ENCODE measurements at places on chromosomes 11 and 22.

- DNase-seq, result no peak
Observed at GRCh38 chr11:208917-209260, 1.4 kb downstream of the RIC8A start.

- no peak for DNase-seq
Observed at GRCh38 chr22:45291061-45291930, 6.5 kb downstream of the UPK3A start.

GRCh38 chr11:118625036-118625690 is 17.7 kb downstream of the PHLDB1 start:
- DNase-seq, result peak; percentile 44

DNA sequence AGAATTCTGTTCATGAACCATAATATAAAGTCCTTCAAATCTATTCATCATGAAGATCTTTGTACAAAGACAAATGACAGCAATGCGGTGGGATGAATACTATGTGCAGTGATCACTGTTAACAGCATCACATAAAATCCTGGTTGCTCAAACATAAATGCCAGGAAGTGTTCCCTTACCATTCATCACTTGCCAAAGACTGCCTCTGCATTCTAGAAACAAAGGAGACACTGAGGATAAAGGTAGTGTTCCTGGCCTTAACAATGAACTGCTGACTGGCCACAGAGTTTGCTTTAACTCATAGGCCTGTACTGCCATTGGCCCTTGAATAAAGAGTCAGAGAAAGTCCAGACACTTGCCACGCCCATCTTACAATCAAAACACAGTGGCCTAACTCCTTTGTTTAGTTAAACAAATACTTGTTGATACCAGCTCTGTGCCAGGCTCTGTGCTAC is 29.5 kb downstream of the C2CD3 start:
- no peak for DNase-seq

DNA sequence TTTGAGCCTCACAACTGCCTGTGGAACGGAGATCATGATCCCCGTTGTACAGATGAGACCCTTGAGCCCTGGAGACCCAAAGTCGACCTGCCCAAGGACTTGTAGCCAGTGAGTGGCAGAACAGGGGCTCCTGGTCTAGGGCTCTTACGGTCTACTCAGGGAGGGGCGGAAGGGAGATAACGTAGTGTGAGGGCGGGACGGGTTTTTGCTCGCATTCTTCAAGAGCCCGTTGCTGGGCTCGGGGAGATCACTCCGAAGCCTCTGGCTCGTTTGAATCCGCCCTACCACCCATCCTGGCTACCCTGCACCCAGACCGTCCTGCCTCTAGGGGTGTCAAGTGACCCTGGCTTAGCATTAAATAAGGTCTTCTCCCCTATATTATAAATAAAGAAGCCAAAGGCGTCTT is 639 bp downstream of the CRY2 start:
- DNase-seq, result no peak

- DNase-seq, result no peak
Observed at GRCh38 chr11:119509969-119510401, 87.0 kb upstream of the THY1 start.

DNA sequence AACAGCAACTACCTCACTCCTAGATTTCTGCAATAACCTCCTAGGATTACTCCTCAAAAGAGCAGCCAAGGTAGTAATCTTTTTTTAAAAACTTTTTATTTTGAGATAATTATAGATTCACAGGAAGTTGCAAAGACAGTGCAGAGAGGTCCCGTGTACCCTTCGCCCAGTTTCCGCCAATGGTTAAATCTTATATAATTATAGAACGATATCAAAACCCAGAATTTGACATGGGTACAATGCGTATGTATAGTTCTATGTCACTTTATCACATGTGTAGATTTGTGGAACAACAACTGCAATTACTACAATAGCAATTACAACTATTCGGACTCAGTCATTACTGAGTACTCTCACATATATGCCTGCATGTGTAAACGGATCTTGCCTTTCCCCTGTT is 94.8 kb upstream of the APOA1 start:
- no peak for DNase-seq

DNA sequence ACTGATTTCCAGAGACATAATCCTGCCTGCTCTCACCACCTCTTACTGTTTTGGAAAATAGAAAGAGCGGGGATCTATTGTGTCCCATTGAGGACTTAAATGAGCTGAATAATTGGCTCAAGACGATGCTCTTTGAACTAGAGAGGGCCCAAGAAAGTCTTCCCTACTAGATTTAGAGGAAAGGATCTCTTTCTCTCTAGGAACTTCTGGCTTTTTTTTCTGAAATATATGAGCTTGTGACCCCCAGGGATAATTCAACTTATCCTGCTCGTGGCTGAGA is 461.4 kb upstream of the KIRREL3 start:
- no peak for DNase-seq

DNA sequence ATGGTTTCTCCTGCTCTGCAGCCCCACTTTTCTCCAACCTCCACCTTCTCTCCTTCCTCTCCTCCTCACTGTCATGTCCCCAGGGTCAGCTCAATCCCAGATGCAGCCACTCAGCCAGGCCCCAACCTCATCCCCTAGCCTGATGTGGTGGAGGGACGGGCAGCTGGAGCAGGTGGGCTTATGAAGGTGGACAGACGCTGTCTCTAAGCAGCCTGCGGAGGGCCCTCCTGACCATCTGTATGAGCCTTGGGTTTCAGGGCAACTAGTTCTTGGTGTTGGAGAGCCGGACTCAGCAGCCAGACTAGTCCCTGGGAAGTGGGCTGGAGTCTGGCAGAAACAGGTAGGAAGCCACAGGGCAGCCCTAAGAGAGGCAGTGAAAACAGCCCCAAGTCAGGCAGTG is 18.1 kb downstream of the CRYBB2 start:
- no peak for DNase-seq
